ENCODE measurements at places on chromosomes 5 and 9.

DNA sequence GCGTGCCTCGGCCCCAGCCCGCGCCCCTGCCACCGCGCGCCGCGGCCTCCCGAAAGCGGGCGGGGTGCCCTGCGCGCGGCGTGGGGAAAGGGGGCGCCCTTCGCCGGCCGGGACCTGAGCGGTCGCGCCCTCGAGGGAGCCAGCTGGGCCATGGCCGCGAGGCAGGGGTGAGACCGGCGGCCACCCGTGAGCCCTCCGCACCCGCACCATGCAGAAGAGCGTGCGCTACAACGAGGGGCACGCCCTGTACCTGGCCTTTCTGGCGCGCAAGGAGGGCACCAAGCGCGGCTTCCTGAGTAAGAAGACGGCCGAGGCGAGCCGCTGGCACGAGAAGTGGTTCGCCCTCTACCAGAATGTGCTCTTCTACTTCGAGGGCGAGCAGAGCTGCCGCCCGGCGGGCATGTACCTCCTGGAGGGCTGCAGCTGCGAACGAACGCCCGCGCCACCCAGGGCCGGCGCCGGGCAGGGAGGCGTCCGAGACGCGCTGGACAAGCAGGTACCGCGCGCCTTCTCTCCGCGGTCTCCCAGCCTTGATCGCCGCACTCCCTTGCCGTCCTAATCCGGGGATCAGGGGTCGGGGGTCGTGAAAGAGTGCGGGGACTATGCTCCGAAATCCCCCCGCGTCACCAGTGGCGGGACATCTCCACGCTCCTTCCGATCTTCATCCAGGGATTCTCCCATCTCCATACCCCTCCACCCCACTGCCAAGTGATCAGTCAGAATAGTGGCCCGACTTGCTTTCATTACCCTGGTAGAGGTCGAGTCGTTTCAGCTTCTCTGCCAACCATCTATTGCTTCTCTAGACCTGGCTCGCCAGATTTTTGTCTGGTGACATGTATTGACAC is 590 bp downstream of the RASGRF2 start:
- peak; percentile 39 for DNase-seq

DNA sequence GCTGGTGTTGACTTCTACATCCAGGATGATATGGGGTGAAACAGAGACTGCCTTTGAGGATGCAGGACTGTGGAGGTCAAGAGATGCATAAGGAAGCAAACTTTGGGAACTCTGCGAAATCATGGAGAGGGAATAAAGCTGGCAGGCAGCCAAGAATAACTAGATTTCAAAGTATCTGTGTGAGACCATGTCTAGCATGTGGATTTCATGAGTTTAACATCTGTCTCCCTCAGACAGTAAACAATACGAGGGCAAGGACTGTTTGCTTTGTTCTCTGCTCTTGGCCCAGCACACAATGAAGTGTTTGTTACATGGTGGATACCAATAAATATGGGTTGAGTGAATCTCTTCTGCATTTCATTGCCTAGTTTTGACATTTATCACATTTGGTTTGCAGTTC is 71.3 kb downstream of the RASEF start:
- no peak for DNase-seq

GRCh38 chr9:4494806-4495205 is 4.5 kb downstream of the SLC1A1 start:
- DNase-seq = no peak

- DNase-seq = no peak
Observed at GRCh38 chr5:127411381-127411780, 106.1 kb upstream of the PRRC1 start.

- no peak for DNase-seq
Observed at GRCh38 chr9:15529566-15530324, 19.0 kb upstream of the PSIP1 start.

- no peak for DNase-seq
Observed at GRCh38 chr5:134141331-134142050, 27.0 kb downstream of the TCF7 start.

GRCh38 chr9:34374905-34375552 is 1.7 kb downstream of the MYORG start:
- no peak for DNase-seq

DNA sequence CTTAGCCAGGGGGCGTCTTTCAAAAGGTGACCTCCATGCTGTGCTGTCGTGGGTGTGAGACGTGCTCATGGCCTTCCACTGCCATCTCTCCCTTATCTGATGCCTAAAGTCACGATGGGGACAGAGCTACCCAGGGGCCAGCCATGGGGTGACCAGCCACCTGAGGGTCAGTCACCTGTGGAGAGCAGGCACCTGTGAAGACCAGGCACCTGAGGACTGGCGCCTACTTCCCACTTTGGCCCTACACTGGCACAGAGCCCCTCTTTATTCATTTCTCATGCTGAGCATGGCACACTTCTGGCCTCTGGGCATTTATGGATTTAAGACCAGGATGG is 6.4 kb upstream of the EXOC3 start:
- no peak for DNase-seq

DNA sequence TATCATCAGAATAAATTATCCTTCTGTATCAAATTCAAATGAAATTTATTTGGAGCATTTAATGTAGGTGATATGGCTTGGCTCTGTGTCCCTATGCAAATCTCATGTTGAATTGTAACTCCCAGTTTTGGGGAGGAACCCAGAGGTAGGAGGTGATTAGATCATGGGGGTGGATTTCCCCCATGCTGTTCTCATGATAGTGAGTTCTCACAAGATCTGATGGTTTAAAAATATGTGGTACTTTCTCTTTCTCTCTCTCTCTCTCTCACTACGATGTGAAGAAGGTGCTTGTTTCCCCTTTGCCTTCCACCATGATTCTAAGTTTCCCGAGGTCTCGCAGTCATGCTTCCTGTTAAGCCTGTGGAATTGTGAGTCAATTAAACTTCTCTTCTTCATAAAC is 678.4 kb upstream of the RGMB start:
- no peak for DNase-seq

GRCh38 chr5:150309101-150309885 is 6.6 kb upstream of the ARSI start:
- no peak for DNase-seq

DNA sequence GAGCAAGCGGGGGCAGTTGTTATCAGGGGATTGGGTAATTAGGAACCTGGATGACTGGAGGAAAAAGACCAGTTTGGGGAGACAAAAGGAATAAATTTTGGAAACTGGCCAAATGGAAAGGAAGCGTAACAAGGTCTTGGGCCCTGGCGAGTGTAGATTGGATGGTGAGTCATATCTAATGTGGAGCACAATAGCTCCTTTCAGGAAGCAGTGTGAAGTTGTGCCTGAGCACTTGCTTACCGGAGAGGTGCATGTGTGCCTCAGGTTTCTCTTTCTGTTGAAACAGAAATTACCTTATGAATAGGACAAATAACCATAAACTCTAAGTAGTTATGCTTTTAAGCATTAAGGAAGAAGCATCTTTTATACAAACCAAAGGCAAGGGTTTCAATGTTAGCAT is 176.4 kb downstream of the KIF4B start:
- DNase-seq = no peak

GRCh38 chr5:132962429-132963021 is 909 bp downstream of the AFF4 start:
- peak; percentile 19 for DNase-seq

- no peak for DNase-seq
Observed at GRCh38 chr5:30878296-30878695, 315.2 kb upstream of the CDH6 start.

GRCh38 chr5:145316282-145316681 is 518.9 kb downstream of the PRELID2 start:
- no peak for DNase-seq

- DNase-seq = peak; percentile 79
Observed at GRCh38 chr5:119315516-119315949, 40.3 kb upstream of the TNFAIP8 start.

DNA sequence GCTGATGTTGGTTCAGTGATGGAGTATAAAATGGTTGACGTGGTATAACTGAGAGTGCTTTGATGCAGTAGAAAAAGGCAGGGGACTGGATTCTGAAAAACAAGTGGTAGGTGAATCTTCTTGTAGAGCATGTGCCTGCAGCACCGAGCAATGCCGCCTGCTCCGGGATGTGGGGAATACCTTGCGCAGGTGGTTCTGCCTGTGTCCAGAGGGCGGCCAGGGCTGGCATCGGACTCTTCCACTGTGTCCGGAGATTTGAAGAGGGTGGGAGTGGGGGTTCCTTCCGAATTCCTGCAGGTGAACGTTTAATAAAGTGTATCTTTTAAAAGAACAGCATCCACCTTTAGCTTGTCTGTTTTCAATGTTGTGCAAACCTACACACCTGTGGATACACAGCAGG is 238.0 kb downstream of the FANCC start:
- DNase-seq = no peak

Measured in activated CD4-positive, alpha-beta T cell treated with anti-CD3 and anti-CD28 coated beads, Interleukin-2, amount 50 U/mL, for 16 hours (primary cell).